Camera-type eye (tissue), 1 donor: ENCODE measurements at places on chromosomes 5 and 9. TPM values are rescaled to one million over a fixed set of nuclear protein-coding genes. Genes with fewer than 3 reads are reported as not detected.

PRR7 gene
- total RNA-seq, result 4.8 TPM

SLC6A19 gene
- 0.27 TPM for total RNA-seq

ECSCR gene
- 10.8 TPM for total RNA-seq

GABRA6 gene
- total RNA-seq, result not detected

MEGF10 gene
- 32.7 TPM for total RNA-seq

PCDHAC2 gene
- 39.0 TPM for total RNA-seq

CSF1R gene
- 22.4 TPM for total RNA-seq
